ENCODE measurements at places on chromosomes 7 and 10.
A peak's percentile ranks its signal among the peaks of the same experiment; 100 is the strongest.

GRCh38 chr10:23643111-23643780, 204.4 kb downstream of the OTUD1 start:
- no peak for DNase-seq

DNA sequence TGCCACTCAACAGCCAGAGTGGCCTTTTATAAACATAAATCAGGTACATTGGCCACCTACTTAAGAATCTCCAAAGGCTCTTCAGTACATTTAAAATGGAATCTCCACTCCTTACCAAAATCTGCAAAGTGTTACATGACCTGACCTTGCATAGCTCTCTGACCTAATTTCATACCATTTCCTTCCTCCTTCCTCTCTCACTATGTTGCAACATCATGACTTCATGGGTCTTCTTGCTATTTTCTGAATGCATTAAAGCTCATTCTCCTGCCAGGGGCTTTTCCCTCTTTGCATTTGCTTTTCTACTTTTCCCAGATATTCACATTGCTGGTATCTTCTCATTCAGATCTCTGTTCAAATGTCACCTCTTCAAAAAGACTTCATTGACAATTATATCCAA, 22.1 kb upstream of the PPP1R17 start:
- no peak for DNase-seq

- DNase-seq: peak; percentile 35
Observed at GRCh38 chr10:18659819-18660535, 746 bp downstream of the ARL5B start.

- DNase-seq: peak; percentile 67
Observed at GRCh38 chr10:306675-307185, 171.5 kb downstream of the ZMYND11 start.

DNA sequence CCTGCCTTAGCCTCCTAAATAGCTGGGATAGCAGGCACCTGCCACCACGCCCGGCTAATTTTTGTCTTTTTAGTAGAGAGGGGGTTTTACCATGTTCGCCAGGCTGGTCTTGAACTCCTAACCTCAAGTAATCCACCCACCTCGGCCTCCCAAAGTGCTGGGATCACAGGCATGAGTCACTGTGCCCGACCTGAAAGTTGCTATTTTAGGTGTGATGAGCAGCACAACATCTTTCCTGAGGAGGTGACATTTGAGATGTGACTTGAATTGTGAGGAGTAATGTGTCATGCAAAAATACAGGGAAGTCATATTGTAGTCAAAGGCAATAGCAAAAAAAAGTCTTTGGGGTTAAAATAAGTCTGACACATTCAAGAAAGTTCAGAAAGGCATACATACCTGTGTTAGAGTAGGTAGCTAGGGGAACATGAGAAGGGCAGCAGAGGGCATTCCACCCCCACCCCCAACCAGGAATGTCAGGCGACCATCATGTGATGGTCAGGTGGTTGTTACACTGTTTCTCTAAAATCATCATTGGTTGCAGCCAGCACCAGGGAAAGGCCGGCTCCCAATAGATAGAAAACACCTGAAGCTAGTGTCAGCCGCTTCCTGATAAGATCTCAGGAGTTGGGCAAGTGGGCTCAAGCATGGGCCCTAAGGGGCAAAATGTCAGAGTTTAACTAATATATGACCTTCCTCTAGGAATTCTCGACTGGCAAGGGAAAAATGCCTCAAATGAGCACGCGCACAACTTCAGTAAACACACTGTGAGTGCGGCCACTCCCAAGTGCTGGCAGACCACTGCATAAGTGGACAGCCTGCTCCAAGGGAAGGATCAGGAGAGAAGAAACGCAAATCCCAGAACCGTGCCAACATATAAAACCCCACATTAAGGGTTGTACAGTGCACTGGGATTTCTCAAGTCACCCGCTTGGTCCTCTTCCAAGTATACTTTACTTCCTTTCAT, at the start of gene TACC2:
Gene TACC2 (plus strand): TSS at position 803 of the 964 bp plus-strand sequence. CDS start 32,819 bp downstream, outside the sequence.
- DNase-seq: no peak

- peak; percentile 84 for DNase-seq
Observed at GRCh38 chr7:47254081-47254977, 327.6 kb downstream of the TNS3 start.

GRCh38 chr10:61708846-61709245, 46.1 kb downstream of the CABCOCO1 start:
- no peak for DNase-seq

GRCh38 chr7:94050046-94050445, 45.9 kb upstream of the BET1 start:
- no peak for DNase-seq

DNA sequence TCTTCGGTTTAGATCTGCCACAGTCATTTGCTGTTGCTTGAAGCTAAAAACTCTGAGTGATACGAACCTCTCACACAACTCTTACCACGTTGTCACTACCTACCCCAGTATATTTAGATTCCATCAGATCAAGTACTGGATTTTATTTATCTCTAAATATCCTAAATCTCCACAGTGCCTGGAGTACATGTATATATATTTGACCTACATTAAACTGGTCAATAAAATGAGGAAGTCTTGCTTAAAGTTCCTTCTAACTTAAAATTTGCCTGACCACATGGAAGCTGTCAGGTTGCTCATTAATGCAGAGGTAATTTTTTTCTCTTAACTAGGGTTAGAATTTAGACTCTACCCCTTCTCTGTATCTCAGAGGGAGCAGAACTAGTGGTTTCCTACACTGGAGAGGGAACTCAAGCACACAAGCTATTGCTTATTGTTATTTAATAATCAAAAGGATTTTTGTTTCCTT, 3.1 kb upstream of the MACC1 start:
- DNase-seq: no peak
